Fibroblast of skin of left biceps (primary cell): ENCODE measurements at places on chromosomes 4 and X.

- no peak for DNase-seq
These were observed 59.5 kb downstream of the DDX60 start for GRCh38 chr4:168259096-168259495.

GRCh38 chr4:153232768-153233167, 28.5 kb downstream of the TRIM2 start:
- no peak for DNase-seq

GRCh38 chr4:130368668-130369067, 1272.7 kb downstream of the C4orf33 start:
- DNase-seq: no peak

- DNase-seq: no peak
These were observed 271.8 kb upstream of the TENM3 start for GRCh38 chr4:181971411-181971810.

- DNase-seq: no peak
These were observed 30.6 kb upstream of the PLAC1 start for GRCh38 chrX:134688839-134689238.

DNA sequence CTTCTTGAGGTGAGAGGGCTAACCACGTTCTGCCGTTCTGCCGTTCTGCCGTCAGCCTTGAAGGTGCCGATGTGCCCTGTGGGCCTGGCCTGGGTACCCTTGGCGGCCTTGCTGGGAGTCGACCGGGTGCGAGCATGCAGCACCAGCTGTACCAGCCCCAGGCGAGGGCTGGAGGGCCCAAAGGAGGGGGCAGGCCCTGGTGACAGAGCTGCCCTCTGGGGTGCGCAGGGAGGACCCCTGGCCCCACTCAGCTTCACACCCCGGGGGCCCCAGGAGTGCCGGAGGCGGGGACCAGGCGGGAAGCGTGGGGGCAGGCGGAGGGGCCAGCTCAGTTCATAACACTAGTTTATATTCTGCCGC, 22.1 kb downstream of the UVSSA start:
- DNase-seq: no peak

DNA sequence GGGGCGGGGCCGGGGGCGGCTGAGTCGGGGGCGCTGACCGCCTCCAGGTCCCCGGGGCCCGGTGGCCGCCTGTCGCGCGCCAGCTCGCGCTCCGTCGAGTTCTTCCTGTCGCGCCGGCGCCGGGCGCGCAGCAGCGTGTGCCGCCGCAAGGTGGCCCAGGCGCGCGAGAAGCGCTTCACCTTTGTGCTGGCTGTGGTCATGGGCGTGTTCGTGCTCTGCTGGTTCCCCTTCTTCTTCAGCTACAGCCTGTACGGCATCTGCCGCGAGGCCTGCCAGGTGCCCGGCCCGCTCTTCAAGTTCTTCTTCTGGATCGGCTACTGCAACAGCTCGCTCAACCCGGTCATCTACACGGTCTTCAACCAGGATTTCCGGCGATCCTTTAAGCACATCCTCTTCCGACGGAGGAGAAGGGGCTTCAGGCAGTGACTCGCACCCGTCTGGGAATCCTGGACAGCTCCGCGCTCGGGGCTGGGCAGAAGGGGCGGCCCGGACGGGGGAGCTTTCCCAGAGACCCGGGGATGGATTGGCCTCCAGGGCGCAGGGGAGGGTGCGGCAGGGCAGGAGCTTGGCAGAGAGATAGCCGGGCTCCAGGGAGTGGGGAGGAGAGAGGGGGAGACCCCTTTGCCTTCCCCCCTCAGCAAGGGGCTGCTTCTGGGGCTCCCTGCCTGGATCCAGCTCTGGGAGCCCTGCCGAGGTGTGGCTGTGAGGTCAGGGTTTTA, 1.5 kb downstream of the ADRA2C start:
- DNase-seq: no peak

GRCh38 chr4:168619266-168619631, 122.4 kb downstream of the PALLD start:
- no peak for DNase-seq

GRCh38 chrX:30060718-30061117, 154.6 kb upstream of the MAGEB2 start:
- no peak for DNase-seq

GRCh38 chr4:184274286-184274951, 56.7 kb upstream of the ENPP6 start:
- no peak for DNase-seq

DNA sequence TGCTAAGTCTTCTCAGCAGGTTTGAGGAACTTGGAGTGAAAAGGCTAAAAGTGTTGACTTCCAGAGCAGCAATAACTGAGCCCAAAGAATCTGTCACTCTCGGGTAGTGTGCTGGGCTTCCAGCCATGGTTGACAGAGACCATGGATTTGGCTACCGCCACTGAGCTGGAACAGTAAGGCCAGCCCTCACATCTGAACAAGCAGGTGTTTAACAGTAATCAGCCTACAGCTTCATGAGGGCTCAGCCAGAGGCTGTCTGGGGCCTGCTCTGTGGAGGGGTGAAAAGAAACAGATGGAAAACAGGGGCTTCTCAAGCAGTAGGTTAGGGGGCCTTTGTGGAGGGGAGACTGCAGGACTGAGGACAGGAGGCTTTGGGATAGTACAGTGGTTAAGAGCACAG, 14.9 kb downstream of the RASL11B start:
- DNase-seq: no peak

GRCh38 chr4:10534820-10535219, 77.6 kb upstream of the ZNF518B start:
- no peak for DNase-seq

GRCh38 chr4:174260099-174260498, 23.4 kb downstream of the FBXO8 start:
- peak; percentile 55 for DNase-seq
